ENCODE measurements at places on chromosomes 16 and 17. TPM values are rescaled to one million over a fixed set of nuclear protein-coding genes. Genes with fewer than 3 reads are reported as not detected.

The LASP1 gene
- total RNA-seq: 177 TPM

GRCh38 chr16:86298758-86299134 lies 211.6 kb upstream of the FOXF1 start:
- no peak for DNase-seq

DNA sequence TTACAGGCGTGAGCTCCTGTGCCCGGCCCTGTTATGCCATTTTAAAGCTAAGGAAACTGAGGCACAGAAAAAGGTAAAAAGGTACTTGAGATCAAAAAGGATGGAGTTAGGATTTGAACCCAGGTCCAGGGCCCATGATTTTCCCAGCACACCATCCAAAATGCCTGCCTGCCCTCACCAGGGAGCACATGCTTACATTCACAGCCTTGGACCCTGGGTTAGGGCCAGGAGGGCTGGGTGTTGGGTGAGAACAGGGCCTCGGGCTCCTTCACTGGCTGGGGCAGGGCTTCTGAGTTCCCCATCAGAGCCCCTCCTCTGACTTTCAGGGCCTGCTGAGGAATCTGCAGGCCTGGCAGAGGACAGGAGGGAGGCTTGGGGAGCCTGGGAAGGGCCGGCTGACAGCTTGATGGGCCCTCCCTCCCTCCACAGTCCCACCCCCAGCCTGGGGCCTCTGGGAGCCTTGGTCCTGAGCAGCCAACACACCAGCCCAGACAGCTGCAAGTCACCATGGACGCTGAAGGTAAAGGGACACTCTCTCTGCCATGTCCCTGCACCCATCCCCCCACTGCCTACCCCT lies at the start of gene QPRT:
Gene QPRT, plus strand, starts transcription at position 490 of the 577 bp plus-strand sequence. Its CDS starts 18 bp downstream, at position 508.
- DNase-seq: peak; percentile 96

GRCh38 chr16:29992344-29992967 lies 3.0 kb downstream of the HIRIP3 start:
- DNase-seq: no peak

The INCA1 gene
- 1.5 TPM for total RNA-seq

DNA sequence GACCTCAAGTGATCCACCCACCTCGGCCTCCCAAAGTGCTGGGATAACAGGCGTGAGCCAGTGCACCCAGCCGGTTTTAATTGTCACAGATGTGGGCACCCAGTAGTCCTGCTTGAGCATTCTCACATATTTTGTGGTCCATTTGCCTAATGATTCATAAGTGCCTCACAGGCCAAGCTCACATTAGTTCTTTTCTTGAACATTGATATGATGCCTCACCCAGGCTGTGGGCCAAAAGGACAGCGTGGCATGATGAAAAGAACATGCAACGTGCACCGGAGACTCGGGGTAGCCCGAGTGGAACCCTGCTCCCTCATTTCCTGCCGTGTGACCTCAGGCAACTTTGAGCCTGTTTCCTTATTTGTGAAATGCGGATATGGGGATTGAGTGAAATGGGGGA lies 181.9 kb downstream of the SNX29 start:
- DNase-seq: no peak

DNA sequence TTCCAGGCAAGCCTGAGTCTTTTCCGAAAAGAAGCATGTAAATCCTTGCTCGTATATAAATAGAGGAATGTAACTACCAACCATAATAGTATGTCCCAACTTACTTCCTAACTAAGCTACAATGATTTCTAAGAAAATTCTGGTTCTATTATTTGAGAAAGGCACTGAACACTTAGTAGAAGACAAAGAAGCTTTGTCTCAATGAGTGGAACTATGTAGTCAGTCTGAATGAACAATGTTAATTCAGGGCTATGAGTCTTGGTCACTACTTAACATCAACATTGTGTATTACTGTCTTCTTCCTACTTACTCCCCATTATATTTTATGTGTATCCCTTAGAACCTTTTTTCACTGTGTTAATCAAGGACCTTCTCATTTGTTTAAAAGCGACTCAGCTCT lies 206.0 kb downstream of the CYB561 start:
- DNase-seq: no peak

DNA sequence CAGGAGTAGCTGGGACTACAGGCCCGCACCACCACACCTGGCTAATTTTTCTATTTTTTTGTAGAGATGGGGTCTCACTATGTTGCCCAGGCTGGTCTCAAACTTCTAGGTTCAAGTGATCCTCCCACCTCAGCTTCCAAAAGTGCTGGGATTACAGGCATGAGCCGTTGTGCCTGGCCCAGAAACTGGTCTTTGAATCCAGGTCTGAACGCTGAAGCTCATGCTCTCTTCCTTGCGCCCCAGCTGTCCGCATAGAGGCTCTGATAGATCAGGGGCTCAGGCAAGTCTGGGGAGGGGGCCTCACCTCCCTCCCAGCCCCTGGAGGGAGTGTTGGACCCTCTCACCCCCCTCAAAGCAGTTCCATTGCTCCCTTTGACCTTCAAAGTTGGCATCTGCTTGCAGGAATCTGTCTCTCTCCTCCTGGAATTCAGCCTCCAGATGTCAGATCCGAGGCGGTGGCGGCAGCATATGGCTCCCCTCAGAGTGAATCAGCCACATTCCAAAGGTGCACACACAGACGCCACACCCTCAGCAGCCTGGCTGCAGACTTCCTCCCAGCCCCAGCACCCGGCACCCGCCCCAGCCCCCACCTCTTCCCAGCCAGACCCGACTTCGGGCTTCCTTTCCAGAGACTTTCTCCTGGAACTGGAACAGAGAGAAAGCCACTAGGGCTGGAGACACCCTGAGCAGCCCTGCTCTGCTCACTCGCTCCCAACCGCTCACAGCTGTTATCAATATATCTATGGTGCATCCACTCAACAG lies 16.9 kb upstream of the GLIS2 start:
- peak; percentile 85 for DNase-seq

The TOP2A gene
- 173 TPM for total RNA-seq

DNA sequence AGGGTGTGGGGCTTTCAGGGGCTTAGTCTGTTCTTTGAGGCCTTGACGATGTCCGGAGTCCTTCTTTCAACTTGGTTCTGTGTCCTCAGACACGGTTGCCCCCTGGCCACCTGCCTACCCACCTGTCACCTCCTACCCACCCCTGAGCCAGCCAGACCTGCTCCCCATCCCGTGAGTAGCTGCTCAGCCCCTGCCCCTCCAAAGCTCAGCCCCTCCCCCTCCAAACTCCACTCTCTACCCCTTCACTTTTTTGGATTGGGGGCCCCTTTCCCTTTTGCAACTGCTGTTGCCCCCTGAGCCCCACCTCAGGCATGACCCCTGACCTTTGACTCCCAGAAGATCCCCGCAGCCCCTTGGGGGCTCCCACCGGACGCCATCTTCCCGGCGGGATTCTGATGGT lies 1.2 kb downstream of the LAT start:
- DNase-seq: no peak

DNA sequence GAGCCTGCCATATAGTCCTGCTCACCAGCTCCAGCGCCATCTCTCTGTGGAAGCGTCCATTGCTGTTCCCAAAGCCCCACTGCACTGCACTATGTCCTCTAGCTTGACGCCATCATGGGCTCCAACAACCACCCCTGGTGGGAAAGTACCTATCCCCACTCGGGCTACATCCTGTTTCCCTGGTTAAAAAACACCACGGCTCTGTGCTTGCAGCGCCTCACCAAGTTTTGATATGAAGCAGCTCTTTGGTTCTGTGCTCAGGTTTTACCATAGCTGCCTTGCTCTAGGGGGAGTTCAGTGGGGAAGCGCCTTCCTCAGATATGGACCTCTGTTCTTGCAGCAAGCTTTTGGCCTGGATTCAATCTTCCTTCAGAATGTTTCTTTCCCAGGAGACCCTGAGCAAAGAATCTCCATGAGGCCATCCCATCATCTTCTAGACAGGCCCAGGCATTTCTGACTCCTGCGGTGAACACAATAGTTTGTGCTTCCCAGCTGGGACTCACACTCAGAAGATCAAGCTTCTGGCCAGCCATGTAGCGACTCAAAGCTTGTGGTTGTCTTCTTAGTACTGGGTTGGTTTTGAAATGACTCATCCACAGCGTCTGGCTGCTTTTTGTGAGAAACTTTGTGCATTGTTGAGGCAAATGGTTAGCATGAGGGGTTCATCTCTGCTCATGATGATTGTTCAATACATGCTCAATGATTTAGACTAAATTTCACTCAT lies 39.5 kb downstream of the DYNLRB2 start:
- no peak for DNase-seq

The SNAI3 gene
- total RNA-seq: 0.61 TPM

GRCh38 chr16:86232496-86232895 lies 277.8 kb upstream of the FOXF1 start:
- no peak for DNase-seq

DNA sequence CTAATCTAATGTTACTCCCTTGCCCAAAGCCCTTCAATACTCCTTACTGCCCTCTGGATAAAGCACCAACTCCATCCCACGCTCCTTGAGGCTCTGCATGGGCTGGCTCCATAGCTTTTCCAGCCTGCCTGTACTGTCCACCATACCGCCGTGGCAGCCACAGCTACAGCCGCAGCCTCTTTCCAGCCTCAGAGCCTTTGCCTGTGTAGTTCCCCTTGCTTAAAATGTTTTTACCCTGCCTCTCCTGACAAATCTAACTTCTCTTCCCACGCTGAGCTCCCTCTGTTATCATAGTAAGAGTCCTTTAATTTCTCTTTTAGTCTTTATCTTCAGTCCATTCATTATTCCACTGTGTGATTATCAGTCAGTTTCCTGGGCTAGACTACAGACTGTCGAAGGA lies 22.0 kb downstream of the TEX14 start:
- peak; percentile 59 for DNase-seq

DNA sequence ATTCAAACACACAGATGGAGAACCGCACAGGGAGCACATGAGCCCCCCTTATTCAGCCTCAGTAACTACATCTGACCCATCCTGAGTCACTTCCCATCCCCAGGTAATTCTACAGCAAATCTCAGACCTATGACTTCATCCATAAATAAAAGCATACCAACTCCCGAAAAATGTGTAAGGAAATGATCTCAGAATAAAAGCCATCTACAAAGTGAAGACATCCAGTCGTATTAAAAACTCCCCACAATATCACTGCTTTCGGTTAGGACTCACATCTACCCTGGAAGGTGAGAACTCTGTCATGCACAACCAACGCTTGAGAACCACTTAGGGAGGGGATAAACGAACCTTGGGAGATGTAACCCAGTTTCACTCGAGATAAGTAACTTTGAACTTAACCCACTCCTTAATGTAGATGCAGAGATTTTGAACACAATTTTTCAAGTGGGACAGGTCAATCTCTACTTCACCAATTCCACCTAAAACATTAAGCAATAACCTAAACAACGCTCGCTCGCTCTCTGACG lies 1.3 kb downstream of the USP36 start:
- no peak for DNase-seq

The YBX2 gene
- total RNA-seq: 6.9 TPM

GRCh38 chr16:726438-727290 lies at the start of the genes CCDC78 and HAGHL:
Gene CCDC78 (minus strand): TSS chr16:726443. CDS start chr16:726367, 76 bp downstream.
Gene HAGHL (plus strand): TSS chr16:727106. CDS start chr16:727510, 404 bp downstream.
- DNase-seq: peak; percentile 92

GRCh38 chr17:40819528-40820125 lies 2.8 kb downstream of the KRT10 start:
- DNase-seq: no peak

The CCL13 gene
- total RNA-seq: not detected

DNA sequence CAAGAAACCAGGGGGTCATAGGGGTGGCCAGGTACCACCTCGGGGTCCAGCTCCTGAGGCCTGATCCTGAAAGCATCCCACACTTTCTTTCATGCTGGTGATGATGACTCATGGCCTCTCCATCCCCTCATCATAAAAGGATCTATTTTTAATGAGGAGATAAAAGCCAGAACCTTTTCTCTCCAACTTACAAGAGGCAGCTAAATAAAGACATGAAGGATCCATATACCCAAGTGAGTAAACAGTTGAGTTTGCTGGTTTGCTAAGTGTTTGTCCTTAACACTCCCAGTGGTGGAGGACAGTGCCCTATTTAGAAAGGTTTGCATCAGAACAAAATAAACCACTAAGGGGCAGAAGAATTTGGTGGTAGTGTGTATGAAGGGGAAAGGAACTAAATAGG lies 383.8 kb downstream of the GRIN2A start:
- no peak for DNase-seq

DNA sequence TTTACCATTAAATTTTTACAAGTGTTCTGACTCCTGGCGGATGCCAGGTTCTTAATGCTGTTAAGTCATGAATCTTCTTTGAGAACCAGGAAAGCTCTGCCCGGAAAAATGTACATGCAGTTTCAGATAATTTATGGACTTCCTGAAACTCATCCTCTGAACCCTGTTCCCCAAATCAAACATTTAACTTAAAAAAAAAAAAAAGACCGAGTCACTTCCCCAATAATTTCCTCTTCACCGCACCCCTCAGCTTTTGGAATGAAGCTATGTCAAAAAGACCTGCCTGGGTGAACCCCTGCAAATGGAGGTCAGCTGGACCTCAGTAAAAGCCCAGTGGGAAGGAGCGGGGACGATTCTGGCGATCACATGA lies 15.0 kb downstream of the ZNF232 start:
- no peak for DNase-seq

The KCNG4 gene
- total RNA-seq: not detected

The KRTAP2-1 gene
- not detected for total RNA-seq

- peak; percentile 95 for DNase-seq
These were observed 13.9 kb upstream of the OR1F1 start for GRCh38 chr16:3173892-3174617.

The STXBP4 gene
- 18.0 TPM for total RNA-seq

The ITGB4 gene
- total RNA-seq: 3.1 TPM

The RASD1 gene
- total RNA-seq: 6.2 TPM

DNA sequence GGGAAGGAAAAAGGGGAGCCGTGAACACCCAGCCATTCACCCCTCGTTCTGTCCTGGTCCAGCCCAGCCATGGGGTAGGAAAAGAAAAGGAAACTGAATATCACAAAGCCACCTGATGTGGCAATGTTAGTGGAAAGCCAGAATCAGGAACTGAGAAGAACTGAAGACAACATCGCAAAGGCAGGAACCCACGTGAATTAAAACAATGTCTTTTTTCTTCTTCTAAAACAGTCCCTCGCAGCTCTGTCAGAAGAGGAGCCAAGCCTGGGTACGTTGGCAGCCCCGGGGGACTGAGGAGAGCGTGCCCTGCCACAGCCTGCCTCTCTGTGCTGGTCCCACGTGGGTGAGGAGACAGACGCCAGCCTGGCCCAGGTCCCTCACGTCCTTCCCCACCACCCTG lies 55.0 kb downstream of the ZNF423 start:
- no peak for DNase-seq

The MKS1 gene
- 26.4 TPM for total RNA-seq

DNA sequence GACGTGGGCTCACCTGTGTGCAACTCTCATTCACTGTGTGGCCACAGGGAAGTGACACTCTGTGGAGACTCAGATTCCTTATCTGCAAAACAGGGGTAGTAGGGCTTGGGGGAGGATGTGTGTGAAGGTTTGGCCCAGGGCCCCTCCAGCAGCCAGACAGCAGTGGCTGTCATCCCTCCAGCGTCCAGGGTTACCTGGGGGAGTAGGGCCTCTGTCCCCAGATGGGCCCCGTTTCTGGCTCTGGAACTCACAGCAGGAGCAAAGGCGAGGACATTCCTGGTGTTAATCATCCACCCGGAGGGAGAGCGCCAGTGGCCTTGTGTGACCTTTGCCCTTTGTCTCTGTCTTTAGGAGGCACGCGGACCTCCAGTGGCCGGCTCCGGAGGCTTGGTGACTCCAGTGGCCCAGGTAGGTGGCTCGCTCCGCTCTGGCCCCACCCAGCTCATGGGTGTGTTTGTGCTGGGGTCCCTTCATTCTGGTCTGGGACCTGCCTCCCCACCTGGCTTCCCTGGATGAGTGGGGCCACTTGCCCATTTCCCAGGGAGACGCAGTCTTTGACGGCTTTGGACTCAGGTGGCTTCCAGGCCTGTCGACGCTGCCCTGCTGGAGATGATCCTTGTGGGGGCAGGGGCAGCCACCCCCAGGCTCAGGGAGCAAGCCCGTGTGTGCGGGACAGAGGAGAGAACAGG lies 166.2 kb downstream of the SEC14L1 start:
- DNase-seq: no peak

The EPOP gene
- total RNA-seq: 5.7 TPM

All from endodermal cell (in vitro differentiated cells).